ENCODE measurements at places on chromosomes 4 and X.

DNA sequence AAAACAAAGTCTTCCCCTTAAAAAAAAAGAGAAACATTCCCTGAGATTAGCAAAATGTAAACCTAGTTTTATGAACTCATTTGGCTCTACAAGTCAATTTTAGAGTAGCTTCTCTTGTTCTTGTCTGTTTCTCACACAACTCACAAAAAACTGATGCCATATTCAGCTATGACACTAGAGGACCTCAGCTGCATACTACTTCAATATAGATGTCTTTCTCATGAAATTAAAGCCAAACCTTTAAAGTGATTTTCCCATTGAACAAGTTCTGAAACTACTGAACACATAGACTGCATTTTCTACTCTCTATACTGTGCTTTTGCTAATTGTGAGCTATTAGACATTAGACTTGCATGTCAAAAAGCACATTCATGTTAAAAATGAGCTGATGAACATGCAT is 49.8 kb downstream of the TBCK start:
- DNase-seq = peak; percentile 17

DNA sequence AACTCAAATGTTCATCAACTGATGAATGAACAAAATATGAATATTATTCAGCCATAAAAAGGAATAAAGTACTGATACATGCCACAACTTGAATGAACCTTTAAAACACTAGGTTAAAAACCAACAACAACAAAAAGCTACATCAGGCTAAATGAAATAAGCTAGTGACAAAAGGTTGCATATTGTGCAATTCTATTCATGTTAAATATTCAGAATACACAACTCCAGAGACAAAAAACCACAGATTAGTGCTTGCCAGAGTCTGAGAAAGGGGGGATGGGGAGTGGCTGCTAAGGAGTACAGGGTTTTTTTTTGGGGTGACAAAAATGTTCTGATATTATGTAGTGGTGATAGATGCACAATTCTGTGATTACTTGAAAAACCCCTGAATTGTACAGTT is 58.5 kb downstream of the HAUS3 start:
- no peak for DNase-seq

DNA sequence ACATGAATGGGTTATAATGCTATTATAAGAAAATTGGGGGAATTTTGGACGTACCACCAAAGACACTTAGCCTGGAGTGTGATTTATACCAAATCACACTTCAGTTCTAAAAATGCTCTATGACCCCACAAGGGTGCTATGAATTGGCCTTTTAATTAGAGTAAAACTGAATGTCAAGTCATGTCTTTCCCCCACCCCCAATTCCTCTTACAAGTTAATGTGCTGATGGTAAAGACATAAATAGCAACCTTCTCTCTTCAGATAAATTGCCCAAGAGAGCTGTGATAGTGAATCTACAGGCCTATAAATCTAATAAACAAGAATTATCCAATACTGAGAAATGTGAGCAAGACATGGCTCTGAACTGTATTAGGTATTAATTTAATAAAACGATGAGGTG is 78.8 kb downstream of the RNF150 start:
- DNase-seq = no peak

DNA sequence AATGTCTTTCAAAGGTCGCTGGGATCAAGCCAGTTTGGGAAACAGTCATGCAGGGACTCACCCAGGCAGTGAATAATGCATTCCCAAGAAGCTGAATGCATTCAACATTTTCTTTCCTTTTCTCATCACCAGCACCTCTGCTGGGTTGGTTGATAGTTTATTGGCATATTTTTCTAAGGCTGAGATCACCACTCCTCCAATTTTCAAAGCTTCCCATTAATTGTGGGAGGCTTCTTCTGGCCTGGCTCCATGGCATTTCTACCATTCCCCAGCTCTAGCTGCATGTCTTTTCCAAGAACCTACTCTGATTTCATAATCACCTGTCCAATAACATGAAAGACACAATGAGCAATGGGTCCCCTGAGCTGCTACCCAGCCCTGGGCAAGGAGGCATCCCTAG is 35.8 kb downstream of the CHRDL1 start:
- DNase-seq = no peak

DNA sequence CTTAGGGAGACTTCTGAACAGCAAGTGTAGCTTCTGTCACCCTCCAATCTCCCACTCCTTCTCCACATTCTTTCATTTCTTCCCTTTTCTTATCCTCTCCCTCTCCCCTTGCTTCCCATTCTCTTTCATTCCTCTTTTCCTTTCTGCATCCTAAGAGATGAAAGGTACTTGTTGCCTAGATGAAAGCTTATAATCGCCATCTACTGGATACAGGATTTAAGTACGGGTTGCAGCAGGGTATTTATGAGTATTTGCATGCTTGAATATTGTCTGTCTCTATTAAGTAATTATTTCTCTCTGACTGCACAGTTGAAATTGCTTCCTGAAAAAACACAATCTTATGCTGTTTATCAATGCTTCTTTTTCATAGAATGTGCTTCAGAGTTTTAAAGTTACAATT is 174.0 kb upstream of the TENT5D start:
- DNase-seq = no peak

- DNase-seq = no peak
Measured at GRCh38 chr4:107780665-107781064, 44.1 kb upstream of the SGMS2 start.

DNA sequence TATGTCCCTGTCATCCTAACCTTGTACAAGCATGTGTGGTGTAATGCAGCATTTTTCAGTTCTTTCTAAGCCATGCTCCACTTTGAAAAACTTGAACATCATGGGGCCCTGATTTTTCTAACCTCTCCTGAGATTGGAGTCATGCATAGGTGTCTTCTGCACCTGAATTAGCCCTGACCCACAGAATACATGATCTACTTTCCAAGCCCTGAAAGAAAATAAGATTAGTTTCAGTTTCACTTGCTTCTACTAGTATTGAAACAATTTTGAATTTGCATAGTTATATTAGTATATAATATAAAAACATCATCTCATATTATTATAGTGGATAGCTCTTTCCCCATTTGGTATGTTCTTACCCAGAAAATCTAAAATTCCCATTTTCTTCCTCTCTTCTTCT is 178.2 kb downstream of the HS3ST1 start:
- DNase-seq = no peak

DNA sequence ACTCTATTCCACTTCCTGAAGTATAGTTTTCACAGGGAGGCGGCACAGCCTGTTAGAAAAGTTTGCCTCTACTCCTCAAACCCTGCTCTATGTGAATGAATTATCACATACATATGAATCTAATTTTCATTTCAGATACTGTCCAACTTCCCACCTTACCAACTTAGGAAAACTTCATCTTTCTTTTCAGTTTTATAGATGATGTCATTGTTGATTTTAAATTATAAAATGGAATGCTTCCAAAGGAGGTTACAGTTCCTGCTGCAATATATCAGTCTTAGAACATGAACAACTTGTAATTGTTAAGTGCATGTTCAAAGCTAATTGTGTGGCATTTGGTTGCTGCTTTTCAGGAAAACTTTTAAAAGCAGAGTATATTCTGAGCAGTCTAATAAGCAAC is 92.4 kb downstream of the NEUROG2 start:
- no peak for DNase-seq

Measured in NCI-H460 (cell line).